ENCODE measurements at places on chromosomes 12 and 14. TPM values are rescaled to one million over a fixed set of nuclear protein-coding genes. Genes with fewer than 3 reads are reported as not detected.

DNA sequence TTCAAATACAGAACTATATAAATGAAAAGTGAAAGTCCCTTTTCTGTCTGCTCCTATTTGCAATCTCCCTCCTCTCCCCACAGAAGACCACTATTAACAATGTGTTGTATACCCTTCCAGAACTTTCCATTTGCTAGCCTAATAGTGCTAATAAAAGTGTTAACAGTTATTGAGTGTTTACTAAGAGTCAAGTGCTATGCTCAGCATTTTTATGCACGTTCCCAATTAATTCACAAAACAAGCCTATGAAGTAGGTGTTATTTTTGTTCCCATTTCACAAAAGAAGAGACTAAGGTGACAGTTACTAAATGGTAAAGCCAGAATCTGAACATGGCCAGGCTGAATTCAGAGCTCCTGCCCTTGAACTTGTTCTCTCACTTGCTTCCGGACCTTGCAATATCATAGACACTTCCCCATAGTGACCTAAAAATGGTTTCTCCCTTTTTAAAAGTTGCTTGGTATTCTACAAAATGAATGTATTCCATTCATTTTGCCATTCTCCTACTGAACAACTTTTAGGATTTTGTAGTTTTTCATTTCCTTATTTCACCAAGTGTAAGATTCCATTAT lies 1.6 kb upstream of the PRKAB1 start:
- ATAC-seq = no peak

- no peak for ATAC-seq
Measured at GRCh38 chr12:65942102-65942501, 117.8 kb downstream of the HMGA2 start.

- no peak for ATAC-seq
Measured at GRCh38 chr14:56046546-56046945, 71.7 kb upstream of the PELI2 start.

Gene CLEC6A
- not detected for total RNA-seq

Gene TPPP2
- total RNA-seq = not detected

GRCh38 chr12:92533280-92533890 lies 169.4 kb upstream of the PLEKHG7 start:
- ATAC-seq = no peak

Gene NRDE2
- total RNA-seq = 26.4 TPM

Gene KRT72
- not detected for total RNA-seq

- no peak for ATAC-seq
Measured at GRCh38 chr14:60485598-60486251, at the start of gene C14orf39. Gene C14orf39 (minus strand): TSS chr14:60486063. CDS start chr14:60485078, 985 bp downstream.

DNA sequence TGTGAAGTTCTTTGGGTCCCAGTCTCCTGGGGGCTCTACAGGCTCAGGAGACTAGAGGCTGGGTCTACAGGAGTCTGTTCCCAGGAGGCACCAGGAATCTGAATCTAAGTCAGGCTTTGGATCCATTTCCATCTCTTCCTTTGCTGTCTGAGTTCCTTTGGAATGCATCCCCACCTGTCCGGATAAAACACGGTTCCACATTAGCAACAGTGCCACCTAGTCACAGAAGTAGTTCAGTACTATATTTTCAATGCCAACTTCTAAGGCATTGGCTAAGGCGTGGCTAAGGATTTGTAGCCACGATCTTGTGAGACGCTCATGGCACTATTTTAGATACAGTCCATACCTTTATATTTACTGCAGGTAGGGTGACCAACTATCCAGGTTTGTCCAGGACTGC lies 15.1 kb downstream of the ZC2HC1C start:
- ATAC-seq = no peak

Gene ERP27
- 5.2 TPM for total RNA-seq

DNA sequence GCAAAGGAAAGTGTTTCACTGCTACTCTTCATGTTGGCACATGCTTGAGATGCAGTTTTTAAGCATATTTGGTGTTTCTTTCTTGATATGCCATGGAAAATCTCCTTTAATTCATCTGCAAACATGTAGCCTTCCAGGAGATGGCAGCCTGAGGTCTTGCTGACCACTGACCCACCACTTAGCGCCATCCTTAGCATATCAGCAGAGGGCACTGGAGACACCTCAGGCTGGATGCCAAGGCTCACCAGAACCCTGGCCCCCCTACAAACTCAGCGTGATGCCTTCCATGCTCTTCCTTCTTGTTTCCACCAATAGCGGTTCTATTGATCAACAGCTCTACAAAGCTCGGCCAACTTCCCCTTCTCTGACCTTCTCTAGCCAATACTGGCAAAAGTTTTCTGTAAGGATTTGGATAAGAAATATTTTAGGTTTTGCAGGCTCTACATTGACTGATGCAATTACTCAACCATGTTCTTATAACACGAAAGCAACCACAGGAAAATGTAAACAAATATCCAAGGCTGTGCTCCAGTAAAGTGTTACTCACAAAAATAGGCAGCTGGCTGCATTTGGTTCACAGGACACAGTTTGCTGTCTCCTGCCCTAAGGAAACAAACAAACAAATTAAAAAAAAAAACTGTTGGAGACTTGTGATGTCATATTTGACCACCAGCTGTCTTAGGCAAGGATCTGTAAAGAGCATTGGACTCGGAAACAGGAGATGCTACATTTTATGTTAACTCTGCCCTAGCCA lies 209.7 kb downstream of the SLC15A4 start:
- no peak for ATAC-seq

DNA sequence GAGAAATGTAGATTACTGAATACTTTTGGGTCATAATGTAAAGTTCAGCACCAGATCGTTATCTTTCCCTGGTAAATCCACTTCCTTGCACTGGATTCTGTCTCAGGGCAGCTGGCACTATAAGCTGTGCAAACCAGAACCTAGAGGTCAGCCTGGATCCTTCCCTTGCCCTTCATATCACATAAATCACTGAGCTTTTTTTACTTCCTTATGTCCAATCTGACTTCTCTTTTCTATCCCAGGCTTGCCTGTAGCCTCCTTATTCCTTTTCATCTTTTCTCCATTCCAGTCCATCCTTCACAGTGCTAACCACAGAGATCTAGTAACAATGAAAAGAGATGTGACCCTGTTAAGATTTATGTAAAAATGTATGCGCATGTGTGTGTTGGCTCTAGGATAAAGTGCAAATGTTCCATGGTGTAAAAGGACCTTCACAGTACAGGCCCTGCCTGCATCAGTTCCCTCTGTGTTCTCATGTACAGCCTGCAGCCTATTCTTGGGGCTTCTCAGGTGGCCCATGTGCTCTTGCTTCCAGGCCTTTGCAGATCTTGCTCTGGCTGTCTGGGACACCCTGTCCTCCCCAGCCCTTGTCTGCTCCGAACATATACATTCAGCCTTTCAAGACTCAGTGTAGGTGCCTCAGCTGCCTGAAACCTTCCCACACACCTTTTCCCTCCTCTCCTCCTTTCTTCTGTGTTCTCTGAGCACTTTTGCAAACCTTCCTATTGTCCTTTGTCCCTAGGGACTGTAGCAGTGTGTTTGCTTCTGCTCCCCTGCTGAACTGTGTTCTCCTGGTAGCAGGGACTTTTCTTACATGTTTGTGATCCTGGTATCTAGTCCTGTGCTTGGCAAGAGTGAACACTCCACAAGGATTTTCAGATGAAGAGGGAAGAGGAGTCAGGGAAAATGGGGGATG lies 30.0 kb downstream of the PELI2 start:
- ATAC-seq = no peak

Gene AMIGO2
- total RNA-seq = 11.7 TPM

Gene PIWIL1
- not detected for total RNA-seq
